Right hindlimb (tissue), 1 donor: ENCODE measurements at places on chromosomes 3 and 15.

DNA sequence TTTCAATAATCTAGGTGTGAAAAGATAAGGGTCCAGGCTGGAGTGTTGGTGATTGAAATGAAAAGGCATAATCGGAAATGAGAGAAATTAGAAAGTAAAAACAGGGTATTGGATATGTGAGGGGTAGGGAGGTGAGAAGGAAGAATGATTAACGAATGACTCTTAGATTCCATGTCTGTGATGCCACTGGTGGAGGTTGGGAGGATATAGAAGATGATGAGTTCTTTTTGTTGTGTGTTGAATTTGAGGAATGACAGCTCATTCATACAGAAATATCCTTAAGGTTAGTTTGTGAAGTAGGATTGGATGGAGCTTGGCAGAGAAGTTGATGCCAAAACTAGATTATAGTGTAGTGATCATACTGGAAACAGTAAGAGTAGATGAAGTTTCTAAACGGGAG lies 72.2 kb upstream of the CCNL1 start:
- no peak for DNase-seq

GRCh38 chr3:183699238-183699947 lies 1.8 kb downstream of the YEATS2 start:
- DNase-seq, result no peak

DNA sequence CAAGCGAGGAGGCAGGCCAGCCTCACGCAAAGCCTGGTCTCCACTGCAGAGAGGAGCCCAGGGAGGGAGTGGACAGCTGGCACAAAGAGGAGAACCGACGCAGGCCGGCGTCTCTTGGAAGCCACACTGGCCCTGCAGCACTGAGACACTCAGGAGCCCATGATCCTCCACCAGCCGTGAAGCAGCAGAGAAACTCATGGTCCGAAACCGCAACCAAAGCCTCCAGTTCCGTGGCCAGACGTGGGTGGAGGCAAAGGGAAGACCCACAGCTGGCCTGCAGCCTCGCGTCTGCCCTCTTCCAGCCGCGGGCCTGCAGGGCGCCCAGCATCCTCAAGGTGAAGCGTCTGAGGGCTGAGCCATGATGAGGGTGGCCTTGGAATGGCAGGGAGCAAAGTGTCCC lies 62.2 kb upstream of the SEC61A1 start:
- no peak for DNase-seq

DNA sequence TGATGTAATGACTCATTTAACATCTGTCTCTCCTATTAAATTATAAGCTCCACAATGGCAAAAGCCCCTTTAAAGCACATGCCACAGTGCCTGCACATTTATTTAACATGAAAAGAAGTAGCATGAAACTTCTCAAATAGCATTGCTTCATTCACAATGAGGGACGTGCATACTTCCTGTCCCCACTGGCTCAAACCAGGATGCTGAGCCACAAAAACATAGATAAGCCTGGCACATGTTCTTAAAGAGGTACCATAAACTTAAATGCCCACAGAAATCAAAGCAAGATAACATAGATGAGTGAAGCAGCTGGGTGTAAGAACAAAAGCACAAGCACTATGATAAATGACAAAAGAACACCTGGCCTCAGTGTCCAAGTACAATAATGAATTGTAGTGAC lies 3.8 kb downstream of the TP53BP1 start:
- no peak for DNase-seq

DNA sequence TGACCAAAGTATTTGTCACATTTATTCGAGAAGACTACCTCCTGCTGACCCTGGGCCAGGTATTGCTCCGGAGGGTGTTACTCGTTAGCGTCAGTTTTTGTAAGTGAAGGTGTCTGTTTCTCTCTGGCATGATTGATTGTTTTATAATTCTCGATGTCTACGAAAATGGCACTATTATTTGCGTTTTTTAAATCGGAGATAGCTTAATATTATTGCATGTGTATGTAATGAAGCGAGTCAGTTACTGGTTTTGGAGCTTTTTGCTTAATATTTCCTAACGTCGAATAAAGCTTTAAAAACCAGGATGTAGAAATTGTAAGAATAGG lies 439 bp downstream of the DZIP3 start:
- DNase-seq, result no peak

DNA sequence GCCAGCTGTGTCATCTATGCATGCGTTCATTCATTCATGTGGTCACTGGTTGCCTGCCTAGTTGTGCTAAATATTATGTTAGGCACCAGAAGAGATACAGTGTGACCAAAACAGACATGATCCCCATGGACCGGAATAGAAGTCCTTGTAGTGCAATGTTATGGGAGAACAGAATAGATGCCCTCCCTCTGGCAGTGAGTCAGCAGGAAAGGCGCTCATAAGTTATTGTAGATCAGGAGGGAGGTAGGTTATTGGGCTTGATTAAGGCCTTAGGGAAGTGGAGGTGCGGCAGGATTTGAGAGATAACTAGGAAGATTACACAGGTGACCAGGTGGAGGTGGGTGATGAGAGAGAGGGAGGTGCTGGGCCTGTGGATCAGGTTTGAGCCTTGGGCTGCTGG lies 5.2 kb downstream of the MCTP2 start:
- no peak for DNase-seq

DNA sequence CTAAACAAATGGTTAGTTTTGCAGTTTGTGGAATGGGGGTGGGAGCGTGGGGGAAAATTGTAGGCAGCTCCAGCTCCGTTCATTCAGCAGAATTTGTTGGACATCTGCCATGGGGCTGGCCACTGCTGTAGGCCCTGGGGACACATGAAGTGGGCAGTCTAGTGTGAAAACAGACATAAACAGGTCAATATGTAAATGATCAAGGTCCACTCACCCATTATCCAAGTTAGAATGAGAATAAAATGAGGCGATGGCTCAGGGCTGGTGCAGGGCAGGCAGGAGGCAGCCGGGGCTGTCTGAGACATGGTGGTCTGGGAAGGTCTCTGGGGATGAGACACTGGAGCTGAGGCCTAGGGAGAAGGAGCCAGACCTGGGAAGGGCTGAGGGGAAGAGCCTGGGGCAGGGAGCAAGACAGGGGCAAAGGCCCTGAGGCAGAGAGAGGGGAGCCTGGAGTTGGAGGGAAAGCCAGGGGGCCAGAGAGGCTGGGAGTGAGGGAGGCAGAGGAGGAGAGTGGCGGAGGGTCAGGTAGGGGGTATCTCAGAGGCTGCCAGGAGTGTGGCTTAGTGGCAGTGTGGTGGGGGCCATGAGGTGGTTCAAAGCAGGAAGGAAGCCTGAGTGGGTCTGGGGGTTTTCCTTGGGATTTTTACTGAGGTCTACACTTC lies 6.2 kb upstream of the SLC6A6 start:
- no peak for DNase-seq

- DNase-seq, result no peak
Observed at GRCh38 chr15:31483053-31483985, 156.7 kb downstream of the KLF13 start.
